ENCODE measurements at places on chromosomes 2 and 18. TPM values are rescaled to one million over a fixed set of nuclear protein-coding genes. Genes with fewer than 3 reads are reported as not detected.

C1QL2 gene
- not detected for total RNA-seq

ERMN gene
- total RNA-seq = not detected

IL18R1 gene
- total RNA-seq = 4.2 TPM

LHCGR gene
- total RNA-seq = 0.39 TPM

PCGF1 gene
- total RNA-seq = 18.2 TPM

RSAD2 gene
- 1.0 TPM for total RNA-seq

TGIF1 gene
- total RNA-seq = 90.0 TPM

RAX gene
- not detected for total RNA-seq

Data from articular chondrocyte of knee joint (primary cell).